Panc1 (cell line): ENCODE measurements at places on chromosomes 4 and X.

DNA sequence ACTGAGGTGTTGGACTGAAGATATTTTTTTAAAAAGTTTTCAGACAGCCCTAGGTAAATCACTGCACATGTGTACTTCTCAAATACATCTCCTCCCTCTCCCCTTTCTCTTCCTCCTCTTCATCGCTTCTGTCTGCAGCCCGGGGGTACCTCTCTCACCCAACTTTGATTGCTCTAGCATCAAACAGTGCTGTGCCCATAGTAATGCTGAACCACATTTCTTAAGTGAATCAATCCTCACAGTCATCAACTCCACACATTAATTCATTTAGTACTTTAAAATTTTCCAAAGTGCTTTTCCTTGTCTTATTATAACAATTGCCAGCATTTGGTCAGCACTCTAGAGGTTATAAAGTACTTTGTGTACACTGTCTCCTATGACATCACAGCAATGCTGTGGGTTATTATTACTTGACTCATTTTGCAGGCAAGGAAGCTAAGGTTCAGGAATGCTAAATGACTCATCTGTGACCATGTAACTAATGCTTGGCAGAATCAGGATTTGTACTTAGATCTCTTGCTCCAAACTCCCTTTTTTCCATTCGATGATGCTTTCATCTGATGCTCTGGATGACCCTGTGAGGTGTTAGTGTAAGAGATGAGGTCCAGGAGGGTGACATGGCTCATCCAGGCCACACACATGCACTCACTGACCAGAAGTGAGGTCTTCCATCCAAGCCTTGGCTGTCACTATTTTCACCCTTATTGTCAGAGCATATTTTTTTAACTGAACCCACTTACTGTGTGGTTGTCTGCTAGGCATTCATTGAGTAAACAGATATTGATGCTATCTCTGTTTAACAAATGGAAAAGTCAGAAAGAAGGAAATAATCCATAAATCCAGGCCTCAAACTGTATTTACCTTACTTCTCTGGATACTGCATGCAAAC lies 58.8 kb downstream of the RHOH start:
- DNase-seq: peak; percentile 79

GRCh38 chrX:103571121-103571520 lies 14.2 kb upstream of the TCEAL4 start:
- DNase-seq: no peak

- no peak for DNase-seq
Observed at GRCh38 chr4:157713342-157713741, 459.5 kb downstream of the GASK1B start.

DNA sequence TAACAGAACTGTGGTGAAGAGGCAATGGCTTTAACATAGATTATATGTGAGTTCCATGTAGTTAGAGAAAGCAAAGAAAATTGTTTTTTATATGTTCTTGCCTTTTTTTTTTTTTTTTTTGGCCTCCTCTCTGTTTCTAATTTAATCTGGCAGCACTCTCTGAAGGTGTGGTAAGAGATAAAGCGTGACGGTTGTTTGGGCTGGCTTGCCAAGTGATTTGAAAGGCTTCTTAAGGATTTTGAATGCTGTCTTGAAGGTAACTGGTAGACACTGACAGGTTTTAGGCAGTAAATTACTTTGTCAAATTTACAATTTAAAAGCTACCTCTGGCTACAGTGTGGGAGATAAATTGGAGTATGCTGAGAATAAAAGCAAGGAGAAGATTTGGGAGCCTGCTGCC lies 269.3 kb upstream of the HS3ST1 start:
- no peak for DNase-seq

DNA sequence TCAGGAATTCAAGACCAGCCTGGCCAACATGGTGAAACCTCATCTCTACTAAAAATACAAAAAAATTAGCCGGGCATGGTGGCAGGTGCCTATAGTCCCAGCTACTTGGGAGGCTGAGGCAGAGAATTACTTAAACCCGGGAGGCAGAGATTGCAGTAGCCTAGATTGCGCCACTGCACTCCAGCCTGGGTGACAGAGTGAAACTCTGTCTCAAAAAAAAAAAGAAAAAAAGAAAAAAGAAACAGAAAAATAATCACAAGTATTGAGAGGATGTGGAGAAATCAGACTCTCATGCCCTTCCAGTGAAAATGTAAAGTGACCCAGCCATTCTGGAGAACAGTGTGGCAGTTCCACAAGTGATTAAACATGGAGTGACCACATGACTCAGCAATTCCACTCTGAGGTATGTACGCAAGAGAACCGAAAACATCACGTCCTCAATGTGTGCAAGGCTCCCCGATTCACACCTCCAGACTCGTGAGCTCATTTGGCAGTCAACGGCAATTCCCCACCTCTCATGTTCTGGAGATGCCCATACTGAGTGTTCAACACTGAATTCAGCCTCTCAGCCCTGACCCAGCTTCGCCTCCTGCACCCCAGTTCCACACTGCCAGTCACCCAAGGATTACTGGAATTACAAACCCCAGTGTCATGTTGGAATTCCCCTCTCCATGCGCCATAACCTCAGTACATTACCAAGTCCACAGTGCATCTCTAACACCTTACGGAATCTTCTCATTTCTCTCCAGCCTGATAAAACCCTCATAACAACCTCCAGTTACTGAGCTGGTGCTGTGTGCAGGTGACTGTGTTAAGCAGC lies 21.1 kb downstream of the ACOX3 start:
- no peak for DNase-seq

- no peak for DNase-seq
Observed at GRCh38 chr4:99135541-99136162, 8.4 kb downstream of the ADH4 start.

- no peak for DNase-seq
Observed at GRCh38 chr4:38144031-38144430, 183.8 kb downstream of the PTTG2 start.

DNA sequence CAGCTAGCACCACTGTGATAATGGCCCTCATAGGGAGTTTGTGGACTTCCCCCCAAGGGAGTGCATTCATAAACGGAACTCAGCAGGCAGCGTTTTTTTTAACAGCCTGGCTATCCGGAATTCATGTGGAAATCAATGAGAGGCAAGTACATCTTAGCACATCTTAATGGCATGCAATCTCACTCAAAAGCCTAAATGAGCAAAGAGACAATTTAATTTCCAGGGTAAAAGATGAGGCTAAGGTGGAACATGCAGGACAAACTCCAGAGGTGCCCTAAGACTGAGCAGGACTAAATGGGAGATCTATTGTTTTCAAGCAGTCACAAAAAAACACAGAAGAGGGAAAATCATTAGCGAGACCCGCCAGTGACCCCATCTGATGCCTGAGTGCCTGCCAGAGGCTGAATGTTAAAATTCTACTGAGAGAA lies 243.5 kb upstream of the KCNIP4 start:
- no peak for DNase-seq

GRCh38 chr4:169663831-169664230 lies 43.5 kb downstream of the CLCN3 start:
- DNase-seq: no peak

DNA sequence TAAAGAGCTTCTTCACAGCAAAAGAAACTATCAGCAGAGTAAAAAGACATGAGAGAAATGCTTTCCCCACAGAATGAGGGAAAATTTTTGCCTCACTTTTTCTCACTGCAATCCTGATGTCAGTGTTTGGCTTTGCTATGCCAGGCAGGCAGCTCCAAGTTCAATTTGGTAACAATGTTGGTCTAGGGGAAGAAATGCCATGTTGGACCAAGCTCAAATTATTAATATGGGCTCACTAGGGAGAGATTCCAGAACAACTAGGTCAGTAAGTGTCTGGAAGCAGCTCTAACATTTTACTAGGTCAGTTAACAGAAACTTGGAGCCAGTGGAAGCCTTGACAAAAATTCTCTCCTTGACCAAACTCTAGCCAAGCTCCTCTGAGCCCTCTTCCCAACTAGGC lies 95.4 kb downstream of the NAF1 start:
- no peak for DNase-seq

- DNase-seq: no peak
Observed at GRCh38 chr4:159232465-159233106, 129.7 kb downstream of the RAPGEF2 start.

DNA sequence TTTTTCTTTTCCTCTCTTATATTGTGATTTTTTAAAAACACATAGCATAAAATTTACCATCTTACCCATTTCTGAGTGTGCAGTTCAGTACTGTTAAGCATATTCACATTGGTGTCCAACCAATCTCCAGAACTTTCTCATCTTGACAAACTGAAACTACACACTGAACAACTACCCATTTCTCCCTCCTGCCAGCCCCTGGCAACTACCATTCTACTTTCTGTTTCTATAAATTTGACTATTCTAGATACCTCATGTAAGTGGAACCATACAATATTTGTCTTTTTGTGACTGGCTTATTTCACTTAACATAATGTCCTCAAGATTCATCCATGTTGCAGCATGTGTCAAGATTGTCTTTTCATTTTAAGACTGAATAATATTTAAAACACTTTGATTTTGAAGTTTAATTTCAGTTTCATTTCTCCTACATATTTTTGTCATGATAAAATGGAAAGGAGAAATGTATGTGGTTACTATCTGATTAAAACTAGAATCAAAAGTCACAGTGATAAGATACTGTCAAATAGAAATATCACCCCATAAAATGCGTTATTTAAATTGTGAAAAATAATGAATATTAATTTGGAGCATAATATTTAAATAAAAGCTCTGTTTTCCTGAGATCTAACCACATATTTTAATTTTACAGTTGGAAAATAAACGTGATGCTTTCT lies 122.8 kb downstream of the DIPK2B start:
- no peak for DNase-seq

DNA sequence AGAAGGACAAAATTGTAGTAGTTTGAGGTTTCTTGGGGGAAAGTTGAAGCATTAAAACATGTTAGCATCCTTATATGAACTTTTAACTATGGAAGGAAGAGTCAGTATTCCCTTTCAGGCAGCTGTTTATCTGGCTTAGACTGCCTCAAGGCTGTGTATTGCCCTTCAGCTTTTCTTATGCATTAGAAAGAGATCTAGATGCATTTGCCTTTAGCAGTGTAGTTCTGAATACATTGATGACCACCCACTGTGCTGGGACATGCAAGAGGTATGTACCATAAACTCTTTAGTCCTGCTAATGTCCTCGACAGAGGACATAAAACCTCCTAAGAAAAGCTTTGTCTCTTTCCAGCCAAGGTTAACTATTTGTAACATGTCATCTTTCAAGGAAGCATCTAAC lies 2.9 kb downstream of the FAM200B start:
- DNase-seq: no peak

- DNase-seq: no peak
Observed at GRCh38 chr4:2793586-2794485, 951 bp downstream of the SH3BP2 start.

DNA sequence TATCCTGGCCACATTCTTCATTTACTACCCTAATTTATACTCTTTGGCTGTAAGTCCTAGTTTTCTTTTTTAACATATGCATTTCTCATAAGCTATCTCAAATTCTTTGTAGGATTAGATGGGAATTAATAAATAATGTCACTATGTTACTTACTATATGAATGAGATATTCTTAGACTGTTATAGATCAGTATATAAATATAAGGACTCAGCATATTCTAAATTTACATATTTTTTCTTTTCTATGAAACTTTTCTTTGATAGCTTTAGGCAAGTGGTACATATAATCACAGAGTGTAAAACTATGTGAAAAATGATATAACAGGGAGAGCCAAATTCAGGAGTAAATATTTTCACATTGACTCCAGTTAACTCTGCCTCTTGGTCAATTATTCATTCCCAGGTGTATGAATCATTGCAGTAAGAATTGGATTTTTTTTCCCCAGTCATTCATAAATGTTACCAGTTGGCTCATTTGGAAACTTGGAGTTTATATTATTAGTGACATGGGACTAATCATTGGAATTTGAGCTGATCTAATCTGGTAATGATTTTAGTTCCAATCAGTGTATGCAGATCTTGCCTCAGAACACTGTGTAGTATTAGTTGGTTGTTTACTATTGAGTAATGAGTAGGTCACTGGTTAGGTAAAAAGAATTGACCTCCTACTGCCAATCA lies 25.3 kb downstream of the FHIP1A start:
- no peak for DNase-seq

- peak; percentile 64 for DNase-seq
Observed at GRCh38 chr4:8537041-8537461, 43.1 kb upstream of the GPR78 start.
